CD4-positive, alpha-beta T cell treated with Interleukin-17A for 4 hours (primary cell): ENCODE measurements at places on chromosomes 11 and 22.
A peak's percentile ranks its signal among the peaks of the same experiment; 100 is the strongest.

DNA sequence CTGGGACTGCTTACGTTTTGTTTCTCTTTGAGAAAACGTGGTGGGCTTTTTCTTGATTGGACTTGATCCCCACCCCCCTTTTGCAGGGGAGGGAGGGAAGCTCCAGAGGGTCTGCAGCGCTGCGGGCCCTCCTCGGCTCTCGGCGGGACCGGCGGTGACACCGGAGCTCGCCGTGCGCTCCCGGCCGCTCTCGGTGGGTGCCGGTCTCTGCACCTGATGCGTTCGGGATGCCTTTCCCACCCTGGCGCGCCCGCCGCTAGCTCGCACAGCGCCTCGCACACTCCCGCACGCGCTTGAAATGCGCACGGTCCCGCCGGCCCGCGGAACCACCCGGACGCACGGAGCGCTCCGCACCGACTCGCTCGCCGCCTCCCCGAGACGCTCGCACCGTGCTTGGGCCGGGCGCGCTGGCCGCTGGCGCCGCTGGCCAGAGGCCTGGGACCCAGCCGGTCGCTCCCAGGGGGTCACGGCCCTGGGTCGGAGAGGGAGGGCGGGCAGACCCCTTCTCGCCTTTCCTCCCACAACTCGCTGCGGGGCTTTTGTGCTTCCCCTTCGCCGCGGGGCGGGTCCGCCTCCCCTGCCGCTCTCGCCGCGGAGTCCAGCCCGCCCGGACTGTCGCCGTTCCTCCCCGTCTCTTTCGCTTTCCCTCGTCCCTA, 1.0 kb downstream of the ZBTB16 start:
- DNase-seq = peak; percentile 50

DNA sequence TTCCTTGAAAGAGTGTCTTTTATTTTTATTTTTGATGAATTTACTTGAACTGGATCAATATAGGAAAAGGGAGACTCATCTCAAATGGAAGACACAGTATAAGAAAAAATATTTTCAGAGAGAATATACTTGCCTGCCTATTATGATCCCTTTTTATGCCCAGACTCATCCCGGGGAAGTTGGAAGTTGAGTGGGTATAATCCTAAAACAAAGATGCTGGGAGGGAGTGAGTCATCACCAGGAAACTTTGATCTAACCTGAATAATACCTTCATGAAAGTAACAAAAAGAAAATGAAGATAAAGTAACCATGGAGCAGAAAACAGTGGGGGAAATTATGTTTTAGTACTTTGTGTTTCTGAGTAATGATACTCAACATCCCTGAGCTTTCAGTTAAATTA, 1514.0 kb downstream of the FAM181B start:
- no peak for DNase-seq

DNA sequence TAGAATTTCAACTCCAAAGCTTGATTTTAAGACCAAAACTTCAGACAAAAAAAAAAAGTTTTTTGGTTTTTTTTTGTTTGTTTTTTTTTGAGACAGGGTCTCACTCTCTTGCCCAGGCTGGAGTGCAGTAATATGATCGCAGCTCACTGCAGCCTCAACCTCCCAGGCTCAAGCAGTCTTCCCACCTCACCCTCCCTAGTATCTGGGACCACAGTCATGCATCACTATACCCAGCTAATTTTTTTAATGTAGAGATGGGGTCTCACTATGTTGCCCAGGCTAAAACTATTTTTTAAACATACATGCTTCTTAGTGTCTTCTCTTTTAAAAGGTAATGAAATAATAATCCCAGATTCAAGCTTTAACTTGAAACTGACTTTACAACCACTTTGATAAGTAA, 35.4 kb upstream of the GRK2 start:
- DNase-seq = no peak

GRCh38 chr22:26702906-26703830, 45.8 kb downstream of the MIAT start:
- no peak for DNase-seq

- DNase-seq = no peak
Measured at GRCh38 chr11:114984611-114985163, 306.4 kb downstream of the NXPE2 start.

- no peak for DNase-seq
Measured at GRCh38 chr11:70517988-70518907, 119.9 kb downstream of the CTTN start.

- no peak for DNase-seq
Measured at GRCh38 chr22:25282346-25282670, 62.9 kb downstream of the CRYBB2 start.
